ENCODE measurements at places on chromosomes 2 and 18. TPM values are rescaled to one million over a fixed set of nuclear protein-coding genes. Genes with fewer than 3 reads are reported as not detected.

GRCh38 chr2:77193858-77194448 is 328.2 kb downstream of the LRRTM4 start:
- no peak for DNase-seq

DNA sequence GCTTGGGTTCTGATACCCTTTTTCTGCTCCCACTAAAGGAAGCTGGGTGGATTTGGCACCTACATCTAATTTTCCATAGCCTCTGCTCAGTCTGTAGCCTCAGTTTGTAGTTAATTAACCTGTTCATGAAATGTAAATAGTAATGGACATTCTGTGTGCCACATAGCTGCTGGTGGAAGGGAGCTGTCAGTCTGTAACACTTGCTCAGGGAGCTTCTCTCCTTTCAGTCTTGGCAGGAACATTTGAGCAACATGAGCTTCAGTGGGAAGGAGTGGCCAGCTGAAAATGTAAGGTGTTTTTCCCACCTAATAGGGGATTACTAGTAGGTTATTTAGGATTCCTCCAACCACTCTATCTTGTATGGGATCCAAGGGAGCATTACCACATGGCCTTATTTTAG is 203.4 kb downstream of the ASXL3 start:
- DNase-seq = no peak

GRCh38 chr2:226124548-226125011 is 675.0 kb downstream of the IRS1 start:
- no peak for DNase-seq

- no peak for DNase-seq
Measured at GRCh38 chr2:32932825-32933755, 13.7 kb upstream of the LTBP1 start.

DNA sequence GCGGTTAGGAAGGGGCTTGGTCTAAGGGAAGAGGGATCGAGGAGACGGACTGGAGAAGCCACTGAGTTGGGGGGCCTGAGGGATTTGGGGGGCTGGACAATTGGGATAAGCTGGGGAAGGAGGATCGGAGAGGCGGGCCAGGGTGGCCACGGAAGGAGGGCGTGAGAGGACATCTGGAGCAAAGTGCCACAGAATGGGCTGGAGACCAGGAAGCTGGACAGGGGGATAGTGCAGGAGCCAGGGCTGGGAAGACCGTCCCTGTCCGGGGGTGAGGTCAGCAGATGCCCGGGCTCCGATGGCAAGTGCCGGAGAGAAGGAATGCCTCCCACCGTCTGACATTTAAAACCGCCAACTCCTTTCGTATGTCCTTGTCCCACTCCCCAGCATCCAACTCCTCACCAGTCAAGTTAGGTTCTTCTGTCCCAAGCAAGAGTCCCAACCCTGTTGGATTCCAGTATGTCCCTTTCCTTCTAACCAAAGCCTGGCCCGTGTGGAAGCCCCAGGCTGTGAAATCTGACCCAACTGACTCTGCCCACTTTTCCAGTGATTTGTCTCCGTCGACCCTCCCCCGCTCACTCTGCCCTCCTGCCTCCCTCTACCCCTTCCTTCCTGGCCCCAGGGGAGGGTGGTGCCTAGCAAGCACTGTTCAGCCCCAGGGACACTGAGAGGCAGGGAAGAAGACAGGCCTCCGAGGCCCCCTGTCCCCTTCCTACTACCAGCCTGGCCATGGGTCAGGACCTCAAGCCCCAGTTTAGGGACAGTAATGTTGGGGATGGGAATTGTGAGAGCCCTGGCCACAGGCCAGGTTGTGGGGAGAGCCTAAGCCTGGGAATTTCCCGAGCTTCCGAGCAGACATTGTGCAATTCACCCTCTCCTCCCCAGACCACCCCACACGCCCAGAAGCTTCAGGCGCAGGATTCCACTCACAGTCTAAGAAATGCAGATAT is 31.5 kb upstream of the TMBIM1 start:
- DNase-seq = no peak

DNA sequence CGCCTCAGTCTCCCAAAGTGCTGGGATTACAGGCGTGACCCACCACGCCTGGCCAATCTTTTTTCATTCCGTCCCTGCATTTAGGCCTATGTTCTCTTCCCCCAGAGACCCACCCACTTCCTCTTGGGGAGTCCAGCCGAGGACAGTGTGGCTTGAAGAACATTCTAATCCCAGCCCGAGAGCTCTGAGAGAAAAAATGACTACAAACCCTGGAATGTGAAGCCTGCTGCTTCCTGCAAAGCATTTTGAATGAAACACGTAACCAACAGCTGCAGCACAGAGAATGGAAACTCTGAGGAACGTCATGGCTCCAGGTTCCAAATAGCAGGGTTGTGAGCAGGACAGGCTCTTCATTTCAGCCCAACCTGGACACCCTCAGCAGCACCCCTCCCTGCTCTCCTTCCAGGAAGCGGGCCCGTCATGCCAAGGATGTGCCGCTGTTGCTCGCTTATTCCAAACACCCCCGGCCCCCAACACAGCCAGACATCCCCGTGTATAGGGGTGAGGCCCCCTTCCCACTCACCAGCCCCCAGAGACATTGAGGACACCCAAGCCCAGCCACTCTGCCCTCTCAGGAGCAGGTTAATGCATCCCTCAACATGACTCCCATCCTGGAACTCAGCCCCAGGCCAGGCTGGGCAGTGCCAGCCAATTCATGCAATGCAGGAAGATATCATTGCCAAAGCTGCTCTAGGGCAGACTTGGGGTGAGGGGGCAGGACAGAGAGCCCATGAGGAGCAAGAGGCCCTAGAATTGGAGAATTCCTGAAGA is 139.8 kb downstream of the ZFP36L2 start:
- DNase-seq = no peak

DNA sequence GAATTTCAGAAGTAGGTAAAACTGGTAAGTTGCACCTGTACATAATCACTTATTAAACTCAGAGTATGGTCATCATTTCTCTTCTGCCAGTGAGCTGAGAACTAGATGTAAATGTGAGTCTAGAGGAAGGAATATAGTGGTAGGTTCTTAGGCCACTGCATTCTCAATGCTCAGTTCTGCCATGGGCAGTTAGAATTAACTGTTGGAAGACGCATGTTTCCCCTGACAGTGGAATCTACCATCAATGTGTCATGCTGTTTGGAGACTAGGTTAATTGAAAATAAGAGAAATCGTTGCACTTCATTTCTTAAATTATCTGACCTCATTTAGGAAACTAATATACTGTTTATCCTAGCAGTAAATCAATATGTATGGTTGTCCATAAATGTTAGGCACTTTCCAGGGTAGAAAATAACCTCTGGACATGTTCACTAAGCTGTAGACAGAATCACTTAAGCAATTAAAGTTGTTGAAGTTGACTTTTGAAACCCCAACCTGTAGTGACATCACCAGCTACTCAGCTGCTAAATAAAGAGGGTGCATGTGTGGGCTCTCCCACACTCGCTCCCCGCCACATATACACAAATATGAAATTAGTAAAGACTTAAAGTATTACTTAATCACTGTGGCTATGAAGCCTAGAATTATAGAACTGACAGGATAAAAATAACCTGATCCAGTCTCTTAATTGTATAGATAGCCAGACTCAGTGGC is 91.5 kb upstream of the NOSTRIN start:
- DNase-seq = no peak

- DNase-seq = no peak
Measured at GRCh38 chr18:13048061-13048595, 57.0 kb downstream of the CEP192 start.

KYNU gene
- 1.0 TPM for total RNA-seq

CD8B gene
- 483 TPM for total RNA-seq

IL1RL1 gene
- not detected for total RNA-seq

AQP12B gene
- total RNA-seq = not detected

ZNF892 gene
- total RNA-seq = 4.4 TPM

GALNT13 gene
- total RNA-seq = 0.64 TPM

OTOS gene
- not detected for total RNA-seq

KLHL14 gene
- total RNA-seq = not detected

MC2R gene
- not detected for total RNA-seq
